ENCODE measurements at places on chromosomes 12 and 14.

DNA sequence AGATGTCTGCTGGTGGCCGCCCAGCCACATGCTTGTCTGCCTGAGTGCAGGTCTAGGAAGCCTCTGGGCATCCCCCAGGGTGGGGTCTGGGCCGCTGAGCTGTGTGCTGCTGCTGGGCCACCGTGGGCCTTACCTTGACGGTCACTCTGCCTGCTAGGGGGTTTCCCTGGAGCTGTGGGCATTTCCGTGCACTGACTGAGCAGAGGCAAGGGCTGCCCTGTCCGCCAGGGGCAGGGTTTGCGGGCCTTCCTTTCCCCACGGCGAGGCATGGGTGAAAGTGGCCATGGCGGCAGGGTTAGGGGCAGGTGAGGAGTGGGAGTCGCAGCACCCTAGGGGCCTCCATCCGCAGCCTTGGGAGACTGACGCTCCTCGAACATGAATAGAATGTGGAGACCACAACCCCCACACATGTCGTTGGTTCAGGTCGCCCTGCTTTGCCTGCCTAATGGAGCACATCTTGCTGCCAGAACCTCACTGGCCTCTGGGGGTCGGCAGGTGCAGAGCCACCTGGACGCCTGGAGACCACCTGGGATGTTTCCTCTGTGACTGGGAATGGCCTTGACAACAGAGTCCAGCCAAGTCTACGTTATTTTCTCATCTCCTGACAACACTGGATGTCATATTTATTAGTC lies 2.5 kb downstream of the ZBTB42 start:
- no peak for DNase-seq

DNA sequence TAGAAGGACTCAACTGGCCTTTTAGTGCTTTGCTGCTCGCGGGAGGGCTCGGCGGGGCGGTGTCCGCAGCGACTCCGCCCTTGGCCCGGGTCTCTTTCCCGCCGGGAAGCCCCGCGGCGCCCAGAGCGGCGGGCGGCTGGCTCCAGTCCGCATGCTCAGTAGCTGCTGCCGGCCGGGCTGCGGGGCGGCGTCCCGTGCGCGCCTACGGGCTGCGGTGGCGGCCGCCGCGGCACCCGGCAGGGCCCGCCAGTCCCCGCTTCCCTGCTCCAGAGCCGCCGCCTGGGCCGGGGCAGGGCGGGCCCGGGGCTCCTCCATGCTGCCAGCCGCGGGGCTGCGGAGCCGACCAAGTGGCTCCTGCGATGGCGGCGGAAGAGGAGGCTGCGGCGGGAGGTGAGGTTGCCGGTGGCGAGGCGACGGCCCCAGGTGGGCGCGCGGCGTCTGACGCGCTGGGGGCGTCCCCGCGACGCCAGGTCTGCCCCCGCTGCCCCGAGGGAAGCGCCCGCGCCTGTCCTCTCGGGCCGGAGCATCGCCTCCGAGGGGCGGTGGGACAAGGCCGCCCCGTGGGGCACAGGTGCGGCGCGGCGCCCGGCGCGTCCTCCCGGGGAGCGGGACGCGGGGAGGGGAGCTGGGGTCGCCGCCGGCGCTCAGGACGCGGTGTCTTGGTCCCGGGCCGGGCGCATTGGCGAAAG lies at the start of gene BMAL2:
BMAL2 (plus strand) TSS at position 123 of the 689 bp plus-strand sequence; CDS start at position 360, 237 bp downstream.
- no peak for DNase-seq

DNA sequence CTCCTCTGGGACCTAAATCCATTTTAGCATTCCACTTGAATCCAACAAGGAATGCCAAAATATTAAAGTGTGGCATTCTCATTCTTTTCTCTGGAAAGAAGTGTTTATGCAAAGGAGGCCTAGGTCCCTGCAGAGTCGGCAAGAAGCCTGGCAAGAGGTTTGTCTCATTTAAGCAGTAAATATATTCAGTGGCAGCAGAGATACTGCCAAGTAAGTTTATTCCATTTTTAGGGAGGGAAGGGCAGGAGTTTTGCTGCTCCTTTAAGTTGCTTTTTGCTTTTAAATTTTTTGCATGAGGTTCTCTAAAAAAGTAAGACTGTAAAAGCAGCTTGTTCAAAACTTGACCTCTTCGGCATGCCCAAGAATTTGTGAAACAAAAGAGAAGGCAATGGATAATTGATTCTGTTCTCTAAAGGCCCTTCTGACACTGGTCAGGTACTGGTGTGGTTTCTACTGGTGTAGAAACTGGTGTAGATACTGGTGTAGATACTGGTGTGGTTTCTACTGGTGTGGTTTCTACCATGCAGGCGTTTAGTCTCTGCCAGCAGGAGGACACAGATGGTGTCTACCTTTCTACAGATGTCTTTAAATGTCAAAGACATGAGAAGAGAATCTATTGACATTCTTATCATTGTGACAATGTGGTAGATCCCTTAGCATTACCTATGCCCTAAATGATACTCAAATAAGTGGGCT lies 107.3 kb downstream of the SAMD4A start:
- DNase-seq, result no peak

DNA sequence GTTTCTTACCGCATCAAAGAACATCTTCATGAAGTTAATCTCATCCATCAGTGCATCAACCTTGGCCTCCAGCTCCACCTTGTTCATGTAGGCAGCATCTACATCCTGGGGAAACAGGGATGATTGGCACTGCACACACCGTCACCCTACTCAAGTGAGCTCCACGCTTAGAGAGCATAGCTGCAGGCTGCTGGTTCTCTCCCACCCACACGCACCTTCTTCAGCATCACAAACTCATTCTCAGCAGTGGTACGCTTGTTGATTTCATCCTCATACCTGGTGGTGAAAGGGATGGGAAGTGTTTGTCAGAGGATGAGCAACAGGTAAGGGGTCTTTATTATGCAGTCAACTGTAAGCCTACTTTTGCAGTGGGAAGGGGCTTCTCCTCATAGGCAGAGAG lies 2.3 kb downstream of the KRT5 start:
- DNase-seq, result no peak

- DNase-seq, result no peak
These were observed 29.2 kb upstream of the TMED10 start for GRCh38 chr14:75205591-75205990.

DNA sequence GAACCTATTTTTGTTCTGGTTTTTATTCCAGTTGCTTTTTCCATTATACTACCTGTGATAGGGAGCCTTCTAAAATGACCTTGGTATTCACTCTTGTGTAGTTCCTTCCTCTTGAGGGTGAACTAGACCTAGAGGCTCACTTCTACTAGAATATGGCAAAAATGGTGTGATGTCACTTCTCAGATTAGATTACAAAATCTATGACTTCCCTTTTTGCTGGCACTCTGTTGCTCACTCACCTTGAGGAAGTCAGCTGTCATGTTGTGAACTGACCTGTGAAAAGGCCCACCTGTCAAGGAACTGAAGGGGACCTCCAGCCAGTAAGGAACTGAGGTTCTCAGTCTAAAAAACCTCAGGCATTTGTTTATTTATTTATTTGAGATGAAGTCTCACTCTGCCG lies 5.7 kb downstream of the MIPOL1 start:
- no peak for DNase-seq

GRCh38 chr14:52693036-52693435 lies 2.3 kb downstream of the ERO1A start:
- DNase-seq, result no peak

- DNase-seq, result no peak
These were observed 63.4 kb upstream of the NCOR2 start for GRCh38 chr12:124630791-124631313.

DNA sequence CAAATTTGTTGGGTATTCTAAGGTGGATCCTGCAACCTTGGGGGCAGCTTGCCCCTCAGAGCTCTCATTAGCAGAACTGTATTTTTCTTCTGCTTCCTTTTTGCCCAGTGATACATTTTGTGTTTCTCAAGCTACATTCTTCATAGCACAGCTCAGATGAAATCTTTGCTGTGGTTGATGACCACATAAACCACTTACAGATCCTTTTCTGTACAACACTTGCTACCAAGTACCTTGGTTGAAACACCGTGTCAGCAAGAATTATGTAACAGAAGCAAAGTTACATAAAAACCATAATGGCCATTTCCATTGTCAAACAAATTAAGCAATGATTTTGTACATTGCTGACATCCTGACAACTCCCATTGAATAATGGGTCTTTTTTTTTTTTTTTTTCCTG lies 9.7 kb upstream of the PLBD1 start:
- no peak for DNase-seq

DNA sequence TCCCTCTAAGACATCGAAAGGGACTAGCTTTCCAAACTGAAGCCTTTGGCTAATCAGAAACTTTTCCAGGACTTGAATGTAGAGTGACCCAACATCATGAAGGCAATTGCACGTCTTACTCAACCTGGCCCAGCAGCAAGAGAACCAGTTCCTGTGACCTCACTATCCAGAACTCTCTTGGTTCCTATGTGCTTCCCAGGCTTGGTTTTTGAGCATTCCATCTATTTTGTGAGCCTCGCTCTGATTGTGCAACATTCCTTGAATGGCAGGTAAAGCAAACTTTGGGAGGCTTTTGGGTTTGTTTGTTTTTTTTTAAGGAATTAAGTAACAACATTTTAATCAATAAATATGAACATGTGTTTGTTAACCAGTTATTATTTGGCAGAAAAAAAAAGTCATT lies 183.6 kb upstream of the EGLN3 start:
- DNase-seq, result no peak

- no peak for DNase-seq
These were observed 163.9 kb downstream of the ASCL4 start for GRCh38 chr12:107938446-107938845.

DNA sequence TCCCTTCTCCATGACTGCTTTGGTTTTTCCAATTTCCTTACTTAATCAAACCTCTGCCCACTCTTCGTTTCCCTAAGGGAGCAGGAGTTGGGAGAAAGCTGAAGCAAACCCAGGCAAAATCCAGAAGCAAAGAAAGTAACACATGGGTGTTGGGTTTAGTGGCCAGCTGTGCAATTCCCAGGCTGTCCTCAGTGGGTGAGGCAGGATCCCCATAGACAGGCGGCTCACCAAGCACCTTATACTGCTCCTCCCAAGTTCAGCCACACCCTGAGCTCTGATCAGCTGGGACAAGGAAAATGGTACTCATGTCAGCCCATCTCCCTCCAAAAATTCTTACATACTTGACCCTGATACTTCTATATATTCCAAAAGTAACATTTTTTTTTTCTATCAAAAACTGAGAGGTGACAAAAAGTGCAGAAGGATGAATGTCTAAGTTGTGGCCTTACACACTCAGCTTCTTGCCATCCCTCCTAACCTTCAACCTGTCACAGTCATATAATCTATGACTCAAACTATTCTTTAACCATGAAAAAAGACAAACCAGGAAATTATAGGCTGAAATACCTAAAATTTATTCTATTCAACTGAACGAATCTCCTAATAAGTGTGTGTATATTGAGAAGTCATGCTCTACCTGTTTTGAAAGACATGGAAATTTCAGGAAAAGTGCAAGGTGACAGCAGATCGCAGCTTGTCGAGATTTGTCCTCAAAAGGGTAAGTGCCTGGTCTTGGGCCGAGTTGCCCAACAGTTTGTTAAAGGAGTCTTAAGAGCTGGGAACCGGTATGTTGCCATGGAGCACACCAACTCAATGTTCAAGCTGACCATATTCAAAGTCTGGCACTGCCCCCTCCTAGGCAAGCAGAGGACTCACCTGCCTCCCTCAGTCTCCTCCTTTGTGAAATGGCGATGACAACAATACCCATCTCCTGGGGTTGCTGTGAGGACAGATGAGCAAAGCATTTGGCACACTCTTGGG lies 17.6 kb upstream of the ZFP36L1 start:
- no peak for DNase-seq

- DNase-seq, result no peak
These were observed 114.0 kb downstream of the MSRB3 start for GRCh38 chr12:65392491-65392890.

GRCh38 chr12:29692237-29692636 lies 91.5 kb downstream of the TMTC1 start:
- DNase-seq, result no peak

GRCh38 chr12:88921434-88921833 lies 341.2 kb upstream of the KITLG start:
- DNase-seq, result no peak

GRCh38 chr14:45838597-45838996 lies 585.6 kb upstream of the MIS18BP1 start:
- no peak for DNase-seq

- DNase-seq, result no peak
These were observed 54.4 kb downstream of the TESC start for GRCh38 chr12:117044790-117045159.

- peak; percentile 31 for DNase-seq
These were observed 94.7 kb downstream of the SLC2A13 start for GRCh38 chr12:40010899-40011774.

GRCh38 chr14:55589171-55589570 lies 9.2 kb downstream of the KTN1 start:
- DNase-seq, result no peak

- no peak for DNase-seq
These were observed 7.7 kb downstream of the BRF1 start for GRCh38 chr14:105292826-105293711.

- no peak for DNase-seq
These were observed 7.0 kb upstream of the MMP19 start for GRCh38 chr12:55849616-55850343.

GRCh38 chr14:53231171-53231570 lies 78.0 kb upstream of the DDHD1 start:
- no peak for DNase-seq

- no peak for DNase-seq
These were observed 4.0 kb upstream of the GEMIN2 start for GRCh38 chr14:39109893-39110715.

DNA sequence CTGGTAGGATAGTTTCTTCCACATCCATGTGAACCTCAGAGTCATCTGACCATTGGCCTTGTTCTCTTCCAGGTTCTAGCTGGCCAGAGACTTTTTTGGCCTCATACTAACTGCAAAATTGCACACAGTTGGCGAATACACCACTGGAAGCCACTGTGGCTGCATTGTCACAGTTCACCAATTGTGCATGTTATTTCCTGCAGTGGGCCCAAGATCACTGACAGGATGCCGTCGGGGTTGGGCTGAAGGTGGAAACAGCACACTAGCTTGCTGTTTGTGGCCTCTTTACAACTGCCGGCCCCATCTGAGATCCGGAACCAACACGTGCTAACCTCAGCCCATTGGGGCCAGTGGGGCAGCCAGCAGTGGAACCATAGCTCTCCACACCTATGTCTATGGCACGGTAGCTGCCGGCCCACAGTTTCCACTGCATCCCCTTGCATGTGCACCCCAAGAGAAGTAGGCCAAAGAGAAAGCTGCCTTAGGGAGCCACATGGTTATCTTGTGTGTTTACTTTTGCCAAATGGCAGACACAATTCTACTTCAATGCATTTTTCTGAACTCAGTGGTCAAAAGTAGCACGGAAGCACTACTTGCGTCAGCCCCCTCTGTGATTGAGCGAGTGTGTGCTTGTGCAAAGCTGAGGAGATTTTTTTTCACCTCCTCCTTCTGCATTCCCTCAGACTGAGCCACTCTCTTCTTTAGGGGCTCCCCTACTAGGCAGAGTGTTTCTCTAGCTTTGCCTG lies 464.0 kb downstream of the RAD51B start:
- DNase-seq, result no peak

DNA sequence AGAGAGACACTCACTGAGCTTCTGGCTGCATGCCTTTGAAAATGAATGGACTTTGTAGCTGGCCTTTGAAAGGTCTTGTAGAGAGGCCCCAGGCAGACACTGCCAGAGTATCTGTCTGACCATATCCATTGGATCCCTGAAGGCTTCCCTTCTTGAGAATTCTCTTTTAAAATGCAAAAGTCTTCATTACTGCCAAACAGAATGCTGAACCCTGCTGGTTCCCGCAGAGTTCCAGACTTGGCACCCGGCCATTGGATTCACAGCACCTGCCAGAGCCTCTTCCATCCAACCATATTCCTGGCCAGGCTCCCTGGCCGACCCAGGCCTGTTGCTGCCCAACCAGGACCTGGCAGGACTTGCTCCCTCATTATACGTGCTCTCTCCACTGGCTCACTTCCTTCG lies 182.5 kb downstream of the GXYLT1 start:
- no peak for DNase-seq

- peak; percentile 34 for DNase-seq
These were observed 40.5 kb downstream of the SLC2A14 start for GRCh38 chr12:7832059-7832696.
